ENCODE measurements at places on chromosomes 4 and X.

DNA sequence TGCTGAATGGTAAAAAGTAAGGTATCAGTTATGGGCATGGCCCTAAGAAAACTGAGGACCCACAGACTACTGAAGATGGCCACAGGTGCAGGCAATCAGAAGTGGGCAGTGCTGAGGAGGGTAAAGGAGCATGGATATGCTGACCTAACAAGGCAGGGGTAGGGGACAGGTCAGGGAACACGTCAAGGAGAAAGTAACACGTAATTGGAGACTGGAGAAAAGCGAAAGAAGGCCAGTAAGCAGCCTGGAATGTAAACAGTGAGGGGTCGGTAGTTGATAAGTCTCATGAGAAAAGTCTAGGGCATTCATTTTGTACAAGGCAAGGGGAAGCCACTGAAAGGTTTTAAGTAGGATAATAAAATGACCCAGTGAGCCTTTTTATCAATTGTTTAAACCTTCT lies 153.3 kb downstream of the PRDM5 start:
- DNase-seq: no peak

GRCh38 chrX:22629105-22629725 lies 356.5 kb downstream of the CBLL2 start:
- no peak for DNase-seq

GRCh38 chr4:55175779-55176231 lies 50.4 kb upstream of the KDR start:
- no peak for DNase-seq

GRCh38 chr4:86032476-86033022 lies 327.3 kb downstream of the MAPK10 start:
- no peak for DNase-seq

GRCh38 chr4:84632092-84632491 lies 49.2 kb downstream of the CDS1 start:
- DNase-seq: no peak

DNA sequence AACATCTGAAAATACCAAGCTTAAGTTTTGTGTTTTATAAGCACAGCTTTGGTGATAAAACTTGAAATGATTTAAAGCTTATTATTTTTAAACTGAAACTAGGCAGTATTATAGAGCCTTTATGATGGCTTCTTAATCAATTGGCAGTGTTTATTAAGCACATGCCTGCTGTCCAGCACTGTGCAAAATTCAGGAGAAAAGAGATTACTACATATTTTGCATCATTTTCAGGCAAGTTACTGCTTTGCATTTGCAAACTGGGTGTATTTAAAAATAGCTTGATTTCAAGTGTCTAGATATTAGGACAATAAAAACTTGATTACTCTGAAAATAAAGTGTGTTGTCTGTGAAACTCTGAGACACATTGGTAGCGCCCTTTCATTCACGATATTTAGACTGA lies 126.5 kb downstream of the PDLIM5 start:
- no peak for DNase-seq

DNA sequence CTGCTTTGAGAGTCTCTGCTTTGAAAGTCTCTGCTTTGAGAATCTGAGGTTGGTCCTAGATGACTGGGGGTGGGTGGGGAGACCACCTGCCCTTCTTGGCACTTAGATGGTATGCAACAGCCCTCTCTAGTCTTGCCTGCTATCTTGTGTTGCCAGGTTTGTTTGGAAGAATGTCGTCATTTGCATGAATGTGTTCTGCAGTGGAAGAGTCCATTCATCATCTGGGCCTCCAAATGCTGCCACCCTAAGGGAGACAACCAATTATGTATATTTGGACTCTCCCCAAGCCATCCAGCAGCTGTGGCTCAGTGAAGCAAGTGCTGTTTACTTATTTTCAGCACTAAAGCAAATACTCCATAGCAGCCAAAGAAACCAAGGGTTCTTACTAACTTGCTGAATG lies 44.6 kb upstream of the TRPC5OS start:
- no peak for DNase-seq

DNA sequence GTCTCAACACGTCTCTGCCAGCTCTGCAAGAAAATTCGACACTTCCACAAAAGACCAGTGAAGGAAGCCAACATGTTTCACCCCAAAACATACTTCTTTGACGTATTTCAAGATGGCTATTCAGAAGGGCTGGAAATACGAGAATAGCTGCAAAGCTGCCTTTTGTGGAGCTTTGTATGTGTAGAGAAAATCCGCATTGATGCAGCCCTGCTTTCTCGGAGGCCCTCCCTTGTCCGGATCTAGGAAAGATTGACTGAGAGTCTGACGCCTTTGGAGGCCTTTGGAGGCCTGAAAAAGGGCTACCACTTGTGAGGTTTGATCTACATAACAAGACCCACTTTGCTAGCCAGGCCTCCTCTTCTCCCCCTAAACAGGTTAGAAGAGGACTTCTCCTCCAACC lies 12.2 kb downstream of the SAT1 start:
- no peak for DNase-seq

DNA sequence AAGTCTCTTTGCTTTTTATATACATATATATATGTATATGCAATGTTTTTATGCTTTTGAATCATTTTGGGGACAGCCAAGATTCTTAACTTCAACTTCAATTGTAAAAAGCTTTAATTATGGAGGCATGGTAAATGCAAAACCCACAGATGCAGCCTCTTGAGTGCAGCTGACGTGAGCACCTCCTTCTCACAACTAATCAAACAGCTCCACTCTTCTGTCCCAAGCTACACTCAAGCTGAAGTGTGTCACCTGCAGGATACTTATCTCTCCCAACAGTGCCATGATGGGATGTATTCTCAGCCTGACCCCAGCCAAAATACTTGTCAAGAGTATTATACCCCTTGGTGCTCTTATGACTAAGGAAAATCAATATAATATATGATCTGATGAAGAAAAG lies 60.7 kb upstream of the BLTP1 start:
- DNase-seq: no peak

DNA sequence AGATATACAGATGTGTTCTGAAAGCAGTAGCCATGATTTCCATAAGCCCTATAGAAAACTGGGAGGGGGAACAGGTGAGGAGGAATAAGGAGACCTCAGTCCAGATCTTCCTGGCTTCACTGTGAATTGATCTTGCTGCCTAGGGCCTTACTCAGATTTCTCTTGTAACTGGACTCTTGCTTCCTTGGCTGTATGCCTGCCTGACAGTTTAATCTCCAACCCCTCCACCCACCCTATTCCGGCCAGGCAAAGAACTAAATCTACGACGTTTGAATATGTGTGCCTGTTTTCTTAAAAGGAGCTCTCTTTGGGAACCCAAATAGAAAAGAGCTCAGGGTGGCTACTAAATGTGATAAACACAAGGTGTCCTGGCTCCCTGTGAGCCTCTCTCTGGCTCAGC lies 173.0 kb downstream of the GPC3 start:
- no peak for DNase-seq

DNA sequence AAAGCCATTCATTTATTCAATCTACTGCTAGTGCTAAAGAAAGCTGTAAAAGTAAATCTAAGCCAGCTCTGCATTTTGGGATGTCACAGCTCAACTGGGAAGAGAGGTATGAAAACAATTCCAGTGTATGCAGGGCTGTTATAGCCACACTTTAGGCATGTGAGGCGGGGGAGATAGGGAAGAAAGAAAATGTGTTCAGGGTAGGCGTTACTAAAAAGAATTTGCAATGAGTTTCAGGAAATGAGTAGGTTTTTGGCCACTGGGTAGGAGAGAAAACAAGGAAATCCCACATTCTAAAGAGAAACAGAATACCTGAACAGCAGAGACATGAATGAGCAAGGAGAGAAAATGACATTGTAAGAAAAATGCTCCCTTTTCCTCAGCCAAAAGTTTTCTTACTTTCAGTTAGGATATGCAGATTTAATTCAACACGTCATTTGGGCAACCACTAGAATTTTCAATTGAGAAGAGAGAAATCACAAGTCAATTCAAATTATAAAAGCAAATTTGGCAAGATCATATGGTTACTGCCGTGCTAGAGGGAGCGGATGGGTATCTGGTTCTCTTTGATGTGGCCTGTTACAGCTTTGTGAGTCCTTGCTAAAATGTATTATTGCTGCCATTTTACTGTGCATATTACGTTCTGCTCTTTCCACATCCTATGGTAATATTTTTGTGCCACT lies 226.3 kb downstream of the KCNIP4 start:
- DNase-seq: no peak

GRCh38 chr4:101259876-101260275 lies 87.5 kb downstream of the PPP3CA start:
- DNase-seq: no peak

DNA sequence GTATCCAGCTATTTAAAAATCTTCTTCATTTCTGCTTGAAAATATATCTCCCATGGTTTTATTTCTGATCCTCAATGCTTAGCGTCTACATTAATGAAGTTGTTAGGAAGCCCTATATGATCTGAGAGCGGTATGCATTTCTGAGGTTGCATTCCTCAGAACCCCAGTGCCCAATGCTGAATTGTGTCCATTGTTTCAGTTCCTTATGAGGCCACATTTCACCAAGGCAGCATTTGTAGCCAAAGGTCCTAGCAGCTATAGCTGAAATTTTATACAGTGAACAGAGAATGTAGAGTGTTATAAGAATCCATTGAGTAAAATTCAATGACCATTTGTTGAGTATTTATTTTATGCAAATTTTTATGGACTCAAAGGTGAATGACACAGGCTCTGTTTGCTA lies 209.5 kb downstream of the PCDH7 start:
- DNase-seq: no peak

DNA sequence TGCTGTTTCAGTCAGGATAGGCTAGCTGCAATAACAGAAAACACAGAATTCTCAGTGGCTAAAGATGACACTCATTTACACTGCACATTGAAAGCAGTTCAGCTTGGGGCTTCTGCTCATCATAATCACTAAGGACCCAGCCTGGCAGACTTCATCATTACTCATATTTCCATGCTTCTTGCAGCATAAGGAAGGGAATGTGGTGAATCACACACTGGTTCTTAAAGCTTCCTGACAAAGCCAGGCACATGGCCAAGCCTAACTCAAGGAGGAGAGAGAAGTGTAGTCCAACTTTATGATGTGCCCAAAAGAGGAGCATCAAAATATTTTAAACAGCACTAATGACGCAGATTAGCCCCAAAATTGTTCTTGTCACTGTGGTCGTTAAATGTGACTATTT lies 186.5 kb downstream of the BANK1 start:
- DNase-seq: no peak

- no peak for DNase-seq
Measured at GRCh38 chrX:15744181-15744867, 6.3 kb downstream of the CA5B start.

DNA sequence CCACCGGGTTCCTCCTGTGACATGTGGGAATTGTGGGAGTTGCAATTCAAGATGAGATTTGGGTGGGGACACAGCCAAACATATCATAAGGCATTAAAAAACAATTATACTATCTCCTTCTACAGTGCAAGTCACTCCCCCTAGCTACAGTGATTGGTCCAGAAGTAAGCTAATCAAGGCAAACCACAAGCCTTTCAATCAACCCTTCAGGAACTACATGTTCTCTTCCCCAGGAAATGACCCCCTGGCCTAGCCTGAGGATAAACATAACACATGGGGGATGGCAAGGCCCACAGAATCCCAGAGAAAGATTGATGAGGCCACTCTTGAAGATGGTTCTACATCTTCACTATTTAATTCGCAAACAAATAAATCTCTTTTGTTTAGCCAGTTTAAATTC lies 25.2 kb upstream of the FAM241A start:
- no peak for DNase-seq

DNA sequence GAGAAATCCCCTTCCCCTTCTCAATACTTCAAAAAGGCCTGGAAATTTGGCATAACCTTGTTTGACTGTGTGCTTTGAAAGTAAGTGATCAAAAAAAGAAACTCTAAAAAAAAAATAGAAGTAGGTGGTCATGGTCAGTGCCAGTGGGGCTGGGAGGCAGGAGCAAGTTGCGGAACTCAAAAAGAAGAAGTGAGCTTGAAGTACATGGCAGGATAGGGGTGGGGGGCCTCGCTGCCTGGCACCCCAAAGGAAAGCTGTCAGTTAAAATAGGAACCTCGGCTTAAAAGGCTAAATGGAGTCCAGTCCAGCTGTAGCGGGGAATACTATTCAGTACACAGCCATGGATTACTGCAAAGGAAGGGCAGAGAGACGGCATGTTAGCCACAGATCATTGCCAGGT lies 12.2 kb upstream of the NKRF start:
- DNase-seq: no peak

- no peak for DNase-seq
Measured at GRCh38 chr4:89939546-89939945, 44.9 kb downstream of the MMRN1 start.

- DNase-seq: no peak
Measured at GRCh38 chr4:104866809-104867208, 279.9 kb upstream of the TET2 start.

GRCh38 chrX:154840856-154841255 lies 6.4 kb upstream of the SMIM9 start:
- peak; percentile 25 for DNase-seq

DNA sequence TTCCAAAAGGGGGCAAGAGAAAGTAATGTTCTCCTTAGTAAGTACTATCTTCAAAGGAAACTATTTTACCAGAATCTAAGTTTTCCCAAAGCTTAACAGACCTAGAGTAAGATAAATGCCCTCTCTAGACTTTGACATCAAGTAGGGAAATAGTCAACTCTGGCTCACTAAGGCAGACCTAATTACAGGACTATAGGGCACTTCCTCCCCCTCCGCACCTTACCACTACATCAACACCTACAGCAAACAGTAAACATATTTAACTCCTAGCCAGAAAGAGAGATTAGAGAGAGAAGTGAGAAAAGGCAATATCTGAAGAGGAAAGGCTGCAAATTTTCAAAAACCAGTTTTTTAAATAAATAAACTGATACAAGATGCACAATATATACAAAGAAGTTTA lies 60.4 kb downstream of the CNOT6L start:
- no peak for DNase-seq

- DNase-seq: no peak
Measured at GRCh38 chr4:74282926-74283325, 25.3 kb upstream of the EPGN start.

- DNase-seq: no peak
Measured at GRCh38 chrX:2159393-2159792, 341.4 kb downstream of the DHRSX start.

Measured in CD4-positive, alpha-beta T cell treated with Interleukin-6 at 100 ng/mL for 8 hours (primary cell).